ENCODE measurements at places on chromosomes 5 and 9.
A peak's percentile ranks its signal among the peaks of the same experiment; 100 is the strongest.

DNA sequence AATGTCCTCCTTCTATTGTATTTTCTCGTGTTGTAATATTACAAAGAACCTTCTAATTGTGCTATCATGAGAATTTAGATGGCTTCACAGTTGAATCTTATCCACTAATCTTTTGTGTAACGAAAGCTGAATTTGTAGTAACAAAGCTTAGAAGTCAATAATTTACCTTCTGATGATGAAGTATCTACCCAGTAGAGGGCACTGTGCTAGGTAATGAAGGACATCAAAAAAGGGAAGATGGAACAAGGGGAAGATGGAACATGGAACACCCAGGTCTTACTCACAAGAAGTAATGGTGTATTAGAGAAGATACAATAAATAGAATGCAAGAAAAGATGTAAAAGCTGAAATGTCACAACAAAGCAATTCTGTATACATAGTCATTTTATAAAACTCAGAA lies 131.0 kb upstream of the CCNG1 start:
- DNase-seq: peak; percentile 41

DNA sequence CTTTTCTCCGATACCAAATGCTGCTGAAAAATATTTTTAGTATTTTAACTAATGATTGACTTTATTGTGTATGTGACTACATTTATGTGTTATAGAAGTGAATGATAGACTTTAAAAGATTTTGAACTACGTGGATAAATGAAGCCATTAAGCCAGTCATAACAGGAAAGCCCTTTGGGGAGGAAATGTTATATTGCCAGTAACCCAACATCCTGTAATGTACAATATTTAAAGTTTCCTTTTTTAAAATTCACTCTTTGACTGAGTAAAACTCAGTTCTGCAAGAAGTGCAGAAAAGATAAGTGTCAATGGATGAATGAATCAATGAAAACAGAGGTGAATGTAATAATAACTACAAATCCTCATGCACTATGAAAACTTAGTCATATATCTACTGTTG lies 102.6 kb upstream of the TLE4 start:
- DNase-seq: no peak

- DNase-seq: no peak
These were observed 276.0 kb downstream of the ENC1 start for GRCh38 chr5:74364507-74364906.

DNA sequence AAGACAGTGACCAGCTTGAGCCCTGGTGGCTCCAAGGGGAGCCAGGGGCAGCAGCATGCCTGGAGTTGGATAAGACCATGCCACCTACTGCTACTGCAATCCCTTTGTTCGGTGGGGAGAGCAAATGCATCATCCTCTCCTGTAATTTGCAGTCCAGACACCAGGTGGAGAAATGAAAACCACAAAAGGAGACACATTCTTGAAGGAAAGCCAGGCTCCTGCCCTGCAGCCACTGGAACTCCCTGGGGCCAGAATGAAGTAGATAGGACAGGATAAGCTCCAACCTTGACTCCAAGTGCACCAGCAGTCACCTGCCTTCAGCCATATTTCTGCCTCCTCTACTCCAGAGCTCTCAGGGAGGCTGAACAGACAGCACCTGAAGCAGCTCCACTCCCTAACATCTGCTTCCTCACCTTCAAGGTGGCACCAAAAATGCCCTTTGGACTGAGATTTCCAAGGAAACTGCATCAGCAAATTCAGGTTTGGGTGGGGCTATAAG lies 65.1 kb upstream of the IQGAP2 start:
- DNase-seq: peak; percentile 99

DNA sequence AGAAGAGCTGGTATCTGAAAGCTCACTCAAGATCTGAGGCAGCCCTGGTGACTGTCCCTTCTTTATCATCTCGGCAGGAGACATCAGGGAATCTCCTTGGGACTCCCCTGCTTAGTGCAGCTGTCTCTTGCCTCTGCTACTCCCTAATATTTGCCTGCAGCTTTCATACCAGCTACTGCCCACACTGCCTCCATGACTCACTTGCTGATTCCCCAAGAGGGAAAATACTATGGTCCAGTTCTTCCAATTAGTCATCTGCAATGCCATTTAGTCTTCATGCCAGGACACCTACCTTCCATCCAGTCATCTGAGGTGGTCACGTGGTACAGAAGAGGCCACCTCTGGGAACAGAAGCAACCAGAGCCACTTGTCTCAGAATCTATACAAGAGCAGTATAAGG lies 270.8 kb downstream of the NTRK2 start:
- DNase-seq: no peak

- no peak for DNase-seq
These were observed 54.3 kb downstream of the GRAMD2B start for GRCh38 chr5:126477294-126478117.

DNA sequence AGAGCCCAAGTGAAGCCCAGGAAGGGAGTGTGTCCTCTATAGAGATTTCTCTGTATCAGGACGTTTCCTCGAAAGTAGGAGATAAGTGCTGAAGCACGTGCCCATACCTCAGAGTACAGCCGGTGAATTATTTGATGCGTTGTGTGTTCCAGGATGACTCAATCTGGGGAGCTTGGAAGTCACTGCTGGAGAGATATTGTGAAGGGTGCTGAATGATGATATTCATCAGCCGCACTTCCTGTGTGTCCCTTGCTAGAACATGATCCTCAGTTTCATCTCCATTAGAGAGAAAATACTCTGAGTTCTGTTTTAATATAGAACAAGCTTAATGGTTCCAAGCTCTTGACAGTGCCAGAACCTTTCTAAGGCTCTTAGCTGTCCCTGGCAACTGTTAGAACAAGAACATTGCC lies 402.3 kb upstream of the ADAMTSL1 start:
- no peak for DNase-seq

GRCh38 chr5:56814361-56814962 lies 887 bp upstream of the MAP3K1 start:
- DNase-seq: peak; percentile 83

- peak; percentile 75 for DNase-seq
These were observed 19.3 kb upstream of the SLC25A51 start for GRCh38 chr9:37923118-37923795.

DNA sequence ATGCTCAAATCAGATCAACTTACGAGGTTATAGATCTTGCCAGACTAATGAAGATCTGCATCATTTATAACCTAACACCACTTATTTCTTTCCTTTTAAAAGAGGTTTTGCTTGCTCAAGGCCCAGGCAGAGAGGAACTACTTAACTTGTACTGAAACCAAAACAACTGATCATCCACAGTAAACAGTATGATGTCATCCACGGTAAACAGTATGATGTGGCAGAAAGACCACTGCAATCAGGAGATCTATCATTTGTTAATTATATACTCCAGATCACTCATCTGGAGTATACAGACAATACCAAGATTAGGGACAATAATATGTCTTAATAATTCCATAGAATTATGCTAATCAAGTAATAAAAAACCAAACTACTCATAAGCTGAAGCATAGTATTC lies 116.8 kb downstream of the ADAMTS6 start:
- peak; percentile 44 for DNase-seq

- no peak for DNase-seq
These were observed 41.6 kb downstream of the GABBR2 start for GRCh38 chr9:98667005-98667640.

- no peak for DNase-seq
These were observed 306.8 kb downstream of the SPOCK1 start for GRCh38 chr5:137192293-137192743.

GRCh38 chr5:176387384-176387925 lies 943 bp downstream of the NOP16 start:
- peak; percentile 16 for DNase-seq

- DNase-seq: no peak
These were observed 374.8 kb downstream of the NFIB start for GRCh38 chr9:13939134-13939533.

- no peak for DNase-seq
These were observed 234.5 kb upstream of the SLC24A2 start for GRCh38 chr9:20023210-20023905.

DNA sequence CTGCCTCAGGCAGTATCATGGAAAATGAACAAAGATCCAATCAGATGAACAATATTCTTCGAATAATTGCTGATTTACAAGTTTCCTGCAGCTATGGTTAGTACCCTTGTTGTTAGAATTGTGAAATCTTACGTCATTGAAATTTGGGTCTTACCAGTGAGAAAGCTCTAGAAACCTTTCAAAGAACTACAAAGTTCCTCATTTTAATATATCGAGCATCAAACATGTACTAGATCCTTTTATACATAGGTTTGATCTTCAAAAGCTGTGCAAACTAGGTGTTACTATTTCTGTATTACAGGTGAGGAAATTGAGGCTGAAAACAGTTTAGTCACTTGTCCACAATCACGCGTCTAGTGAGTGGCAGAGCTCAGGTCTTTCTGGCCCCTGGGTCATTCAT lies 43.7 kb upstream of the ANGPTL2 start:
- DNase-seq: no peak

DNA sequence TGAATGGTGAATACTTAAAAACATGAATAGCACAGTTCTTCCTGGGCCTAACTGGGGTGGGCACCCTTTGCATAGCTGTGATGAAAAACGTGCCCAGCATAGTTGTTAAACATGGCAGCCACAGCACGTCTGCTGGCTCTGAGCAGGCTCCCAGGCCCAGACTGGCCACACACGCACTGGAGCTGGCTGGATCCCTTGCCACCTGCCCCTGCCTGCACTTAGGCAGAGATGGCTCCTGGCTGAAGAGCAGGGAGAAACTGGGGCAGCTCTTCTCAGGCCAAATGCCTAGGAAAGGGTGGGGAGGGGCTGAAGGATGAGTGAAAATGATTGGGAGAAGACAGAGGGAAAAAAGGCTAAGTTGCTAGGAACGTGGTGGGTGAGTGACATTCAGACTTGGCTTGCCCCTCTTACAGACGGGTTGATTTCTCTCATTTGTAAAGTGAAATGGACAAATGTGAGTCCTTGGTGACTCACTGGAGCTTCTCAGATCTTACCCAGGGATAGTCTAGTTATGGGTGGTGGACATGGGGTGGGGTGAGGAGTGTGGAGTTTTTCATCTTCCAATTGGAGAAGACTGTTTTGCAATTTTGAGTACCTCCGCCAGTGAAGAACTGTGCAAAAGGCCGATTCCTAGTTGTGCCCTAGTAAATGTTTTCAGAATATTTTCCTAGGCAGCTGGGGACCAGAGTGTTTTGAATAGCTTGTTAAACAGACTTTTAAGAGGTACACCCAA lies 42.4 kb downstream of the TRIO start:
- no peak for DNase-seq
